LNCaP clone FGC (cell line): ENCODE measurements at places on chromosomes 4 and X.

GRCh38 chrX:5726224-5726623 is 502.4 kb downstream of the NLGN4X start:
- DNase-seq = no peak

DNA sequence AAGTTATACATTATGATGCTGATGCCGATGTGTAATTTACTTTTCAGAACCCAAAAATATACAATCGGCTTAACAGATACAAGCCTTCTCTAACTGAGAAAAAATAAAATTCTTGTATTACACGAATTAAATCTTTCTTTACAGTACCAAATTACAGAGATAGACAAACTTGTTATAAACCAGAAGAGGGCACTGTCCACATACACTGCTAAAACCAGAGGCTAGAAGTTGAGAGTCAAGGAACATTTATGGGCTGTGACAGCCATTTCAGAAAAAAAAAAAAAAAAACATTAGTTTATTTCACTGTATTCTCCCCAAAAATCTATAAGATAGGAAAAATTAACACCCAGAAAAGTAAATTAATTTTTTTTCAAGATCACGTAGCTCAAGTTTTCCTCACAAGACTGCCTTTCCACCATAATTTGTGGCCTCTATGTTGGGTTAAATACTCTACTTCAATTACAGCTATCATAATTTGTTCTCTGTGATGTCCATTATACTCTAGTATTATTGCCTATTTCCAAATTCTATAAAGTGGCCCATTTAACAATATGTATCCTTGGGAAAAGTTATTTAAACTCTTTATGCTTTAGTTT is 12.0 kb downstream of the EREG start:
- DNase-seq = peak; percentile 45

DNA sequence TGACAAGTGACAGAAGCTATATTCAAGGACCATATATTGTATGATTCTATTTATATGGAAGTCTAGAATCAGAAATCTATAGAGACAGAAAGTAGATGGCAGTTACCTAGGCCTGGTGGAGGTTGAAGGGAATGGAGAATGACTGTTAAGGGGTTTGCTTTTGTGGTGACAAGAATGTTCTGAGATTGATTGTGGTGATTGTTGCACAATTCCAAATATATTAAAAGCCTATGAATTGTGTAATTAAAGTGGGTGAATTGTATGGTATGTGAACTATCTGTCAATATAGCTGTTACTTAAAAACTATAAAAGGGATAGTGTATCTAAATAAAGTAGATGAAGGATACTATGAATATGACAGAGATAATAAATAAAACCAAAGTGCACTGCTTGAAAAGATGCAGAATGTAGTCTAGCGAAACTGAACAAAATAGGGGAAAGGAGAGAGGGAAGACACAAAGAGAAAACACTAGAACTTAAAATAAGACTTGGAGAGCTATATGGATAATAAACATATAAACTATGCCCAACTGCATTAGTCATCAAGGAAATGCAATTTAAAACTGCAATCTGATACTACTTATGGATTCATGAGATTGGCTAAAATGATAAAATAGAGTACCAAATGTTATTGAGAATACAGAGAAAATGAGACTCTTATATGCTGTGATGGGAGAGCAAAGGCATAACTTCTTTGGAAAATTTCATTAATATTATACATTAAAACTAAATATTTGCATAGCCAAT is 82.1 kb upstream of the BANK1 start:
- DNase-seq = no peak

DNA sequence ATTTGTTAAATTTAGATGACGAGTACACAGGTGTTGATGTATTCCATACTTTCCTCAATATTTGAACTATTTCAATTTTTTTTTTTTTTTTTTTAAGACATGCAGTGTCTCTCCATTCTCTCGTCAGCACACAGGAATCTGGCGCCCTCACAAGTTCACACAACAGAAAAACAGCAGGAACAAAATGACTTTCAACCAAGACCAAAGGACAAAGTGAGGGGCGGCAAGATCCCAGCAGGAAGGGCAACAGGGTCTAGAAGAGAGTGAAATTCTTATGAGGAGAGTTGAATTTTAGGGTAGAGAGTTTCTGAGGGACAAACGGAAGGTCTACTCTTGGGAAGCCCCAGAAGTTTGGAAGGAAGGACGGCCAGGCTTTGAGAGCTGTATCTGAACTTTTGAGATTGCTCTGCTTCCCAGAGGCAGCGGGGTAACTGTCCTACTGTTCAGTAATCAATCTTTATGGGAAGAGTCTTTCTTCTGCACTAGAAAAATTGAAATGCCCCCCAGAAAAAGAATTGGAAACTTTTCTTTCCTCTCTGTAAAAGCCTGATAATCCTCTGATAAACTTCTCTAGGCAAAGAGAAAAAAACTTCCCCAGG is 760.2 kb downstream of the RAB28 start:
- DNase-seq = no peak

DNA sequence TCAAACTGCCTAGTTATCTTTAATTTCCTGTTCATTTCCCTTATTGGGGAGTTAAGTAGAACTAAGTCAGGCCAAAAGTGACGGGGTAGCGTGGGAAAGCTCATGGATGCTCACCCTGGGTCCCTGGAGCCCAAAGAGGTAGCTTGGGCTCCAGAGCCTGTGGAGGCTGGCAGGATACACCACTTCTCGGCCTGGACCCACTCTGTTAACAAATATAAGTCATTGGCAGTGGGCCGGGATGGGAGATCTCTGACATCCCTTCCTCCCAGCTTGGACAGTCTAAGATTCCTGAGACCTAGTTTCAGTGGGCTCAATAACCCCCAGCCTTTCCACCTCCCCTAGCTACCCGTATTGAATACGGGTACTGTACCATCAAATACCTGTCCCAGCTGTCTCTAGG is 106.1 kb downstream of the EFNB1 start:
- DNase-seq = no peak

- no peak for DNase-seq
Measured at GRCh38 chr4:56744030-56744429, 62.9 kb upstream of the HOPX start.

DNA sequence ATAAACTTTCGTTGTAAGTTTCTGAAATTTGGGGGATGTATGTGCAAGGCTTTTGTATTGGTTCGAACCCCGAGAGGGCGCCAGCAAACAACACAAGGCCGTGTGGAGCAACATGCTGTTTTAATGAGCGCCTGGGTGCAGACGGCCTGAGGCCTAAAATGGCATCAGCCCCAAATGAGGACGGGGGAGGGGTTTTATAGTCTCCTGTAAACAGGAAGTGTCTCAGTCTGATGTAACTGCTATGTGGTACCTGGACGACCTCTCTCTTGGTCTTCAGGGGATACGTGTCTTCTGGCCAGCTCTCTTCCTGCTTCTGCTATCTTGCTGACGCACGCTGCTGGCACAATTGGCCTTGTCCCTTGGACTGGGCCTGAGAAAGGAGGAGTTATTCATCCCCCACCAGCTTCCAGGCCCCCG is 1348.0 kb downstream of the ADGRL3 start:
- no peak for DNase-seq

- no peak for DNase-seq
Measured at GRCh38 chrX:134013092-134013497, 27.7 kb upstream of the GPC3 start.

- no peak for DNase-seq
Measured at GRCh38 chr4:7978489-7978888, 38.8 kb upstream of the AFAP1 start.
